ENCODE measurements at places on chromosomes 3 and 15.

GRCh38 chr3:45566196-45566595 lies 28.4 kb upstream of the LIMD1 start:
- DNase-seq = no peak

- peak; percentile 41 for DNase-seq
Measured at GRCh38 chr15:84079885-84080777, 155.4 kb upstream of the GOLGA6L4 start.

GRCh38 chr3:42080453-42080872 lies 10.7 kb upstream of the TRAK1 start:
- DNase-seq = no peak

DNA sequence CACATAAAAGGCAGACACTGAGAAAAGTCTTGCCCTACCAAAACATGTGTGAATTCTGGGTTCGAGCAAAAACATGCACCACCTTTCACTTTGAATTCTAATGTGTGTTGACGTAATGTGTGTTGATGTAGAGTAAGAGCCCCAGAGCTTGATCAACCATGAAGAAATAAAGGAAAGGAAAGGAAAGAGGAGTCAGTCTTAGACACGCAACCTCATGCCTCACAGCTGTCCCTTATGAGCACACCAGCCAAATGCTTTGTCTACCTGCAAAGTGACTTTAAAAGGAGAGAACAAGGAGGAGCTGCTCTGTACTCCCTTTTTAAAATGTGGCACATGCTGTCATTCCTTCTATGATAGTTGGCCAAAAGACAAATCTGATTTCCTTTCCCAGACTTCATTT lies 80.8 kb downstream of the RFTN1 start:
- no peak for DNase-seq

DNA sequence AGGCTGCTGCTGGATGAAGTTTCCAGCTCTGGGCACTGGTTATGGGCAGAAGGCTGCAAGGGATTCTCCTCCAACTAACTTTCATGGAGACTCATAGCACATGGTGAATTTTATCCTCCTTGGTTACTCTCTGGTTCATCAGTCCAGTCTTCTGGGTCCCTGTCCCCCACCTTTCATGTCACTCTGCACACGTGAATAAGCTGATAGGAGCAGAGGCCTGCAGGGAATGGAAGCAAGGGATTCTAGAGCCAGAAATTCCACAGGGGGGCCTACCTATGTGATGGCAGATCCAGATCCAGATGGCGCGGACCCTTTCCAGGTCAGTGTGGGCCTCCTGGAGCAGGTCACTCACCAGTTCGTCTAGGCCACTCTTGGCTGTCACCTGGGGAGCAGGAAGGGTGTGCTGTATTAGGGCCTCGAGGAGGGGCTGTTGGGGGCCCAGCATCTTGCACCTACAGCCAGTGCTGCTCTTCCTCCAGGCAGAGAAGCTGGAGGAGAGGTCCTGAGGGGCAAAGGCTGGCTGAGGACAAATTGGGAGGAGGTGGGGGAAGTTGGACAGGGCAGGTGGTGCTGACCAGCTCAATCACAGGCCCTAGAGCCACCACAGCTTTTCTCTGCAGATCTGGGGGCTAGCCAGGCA lies 30.2 kb downstream of the KY start:
- no peak for DNase-seq
